Hepatic stellate cell (primary cell): ENCODE measurements at places on chromosomes 12 and 14.

- DNase-seq = no peak
These were observed 80.9 kb downstream of the SLC4A8 start for GRCh38 chr12:51505360-51506105.

GRCh38 chr12:3537719-3538465, 46.9 kb downstream of the PRMT8 start:
- no peak for DNase-seq

DNA sequence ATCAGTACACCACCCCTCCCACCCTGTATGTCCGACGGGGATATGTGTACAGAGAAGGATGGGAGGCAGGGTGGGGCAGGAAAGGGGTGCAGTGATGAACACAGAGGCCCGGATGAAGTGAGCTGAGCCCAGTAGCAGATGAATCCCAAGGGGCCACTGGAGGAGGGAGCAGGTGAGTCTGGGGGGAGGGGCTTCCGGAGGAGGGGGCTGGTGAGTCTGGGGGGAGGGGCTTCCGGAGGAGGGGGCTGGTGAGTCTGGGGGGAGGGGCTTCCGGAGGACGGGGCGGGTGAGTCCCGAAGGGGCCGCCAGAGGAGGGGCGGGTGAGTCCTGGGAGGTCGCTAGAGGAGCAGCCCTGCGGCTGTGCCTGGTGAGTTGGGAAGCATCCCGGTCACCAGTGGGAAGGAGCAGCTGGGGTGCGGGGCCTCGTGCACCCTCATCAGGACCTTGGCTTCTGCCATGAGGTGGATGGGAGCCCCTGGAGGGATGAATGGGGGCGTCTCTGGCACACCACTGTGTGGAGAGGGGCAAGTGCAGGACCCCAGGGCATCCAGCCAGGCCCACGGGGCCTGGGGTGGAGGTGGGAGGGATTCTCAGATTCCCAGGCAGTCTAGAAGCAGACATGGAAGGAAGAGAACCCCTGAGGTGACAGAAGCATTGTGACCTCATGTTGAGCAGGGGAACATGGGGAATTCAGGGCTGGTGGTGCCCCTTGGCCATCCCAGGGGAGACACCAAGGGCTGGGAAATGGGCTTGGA, 14.0 kb downstream of the BEGAIN start:
- no peak for DNase-seq

GRCh38 chr12:41904041-41904440, 240.6 kb downstream of the GXYLT1 start:
- DNase-seq = no peak

DNA sequence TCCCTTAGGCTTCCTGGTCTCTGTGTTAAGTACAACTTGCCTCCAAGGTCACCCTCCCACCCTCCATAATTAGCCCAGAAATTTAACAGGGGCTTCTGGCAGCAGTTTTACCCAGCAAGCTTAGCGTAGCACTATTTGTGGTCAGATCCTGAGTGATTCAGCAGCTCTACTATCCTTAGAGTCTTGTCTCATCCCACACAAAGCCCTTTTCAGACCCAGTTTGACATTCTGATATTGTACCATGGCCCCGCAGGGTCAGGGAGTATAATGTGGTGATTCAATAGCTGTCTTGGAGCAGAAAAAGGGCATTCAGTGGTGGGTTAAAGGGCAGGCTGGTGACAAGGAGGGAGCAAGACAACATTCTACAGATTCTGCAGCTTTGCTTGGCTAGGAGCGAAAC, 153.8 kb upstream of the DDHD1 start:
- DNase-seq = peak; percentile 9

GRCh38 chr14:56660677-56661389, 81.2 kb downstream of the TMEM260 start:
- DNase-seq = no peak

DNA sequence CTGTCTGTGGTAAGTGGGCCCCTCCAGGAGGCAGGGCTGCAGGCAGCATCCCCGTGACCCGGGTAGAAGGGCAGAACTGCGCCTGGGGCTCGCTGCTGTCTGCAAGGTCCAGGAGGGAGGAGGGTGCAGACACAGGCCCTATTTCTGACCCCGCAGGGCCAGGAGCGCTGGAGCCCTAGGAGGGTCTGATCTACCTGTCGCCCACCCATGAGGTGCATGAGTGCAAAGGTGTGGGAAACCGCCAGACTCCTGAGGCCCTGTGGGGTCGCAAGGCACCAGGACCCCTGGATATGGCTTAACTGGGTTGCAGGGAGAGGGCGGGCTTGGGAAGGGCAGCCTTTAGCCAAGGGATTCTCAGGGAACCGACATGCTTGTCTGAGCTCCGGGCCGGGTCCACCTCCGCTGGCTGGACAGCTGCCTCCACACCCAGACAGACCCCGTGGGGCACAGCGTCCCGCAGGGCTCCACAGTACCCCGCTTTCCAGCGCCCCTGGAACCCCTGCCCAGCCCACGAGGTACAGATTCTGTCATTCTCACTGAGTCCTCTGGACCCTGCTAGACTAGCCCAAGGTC, 72.9 kb upstream of the TSPAN11 start:
- DNase-seq = no peak

DNA sequence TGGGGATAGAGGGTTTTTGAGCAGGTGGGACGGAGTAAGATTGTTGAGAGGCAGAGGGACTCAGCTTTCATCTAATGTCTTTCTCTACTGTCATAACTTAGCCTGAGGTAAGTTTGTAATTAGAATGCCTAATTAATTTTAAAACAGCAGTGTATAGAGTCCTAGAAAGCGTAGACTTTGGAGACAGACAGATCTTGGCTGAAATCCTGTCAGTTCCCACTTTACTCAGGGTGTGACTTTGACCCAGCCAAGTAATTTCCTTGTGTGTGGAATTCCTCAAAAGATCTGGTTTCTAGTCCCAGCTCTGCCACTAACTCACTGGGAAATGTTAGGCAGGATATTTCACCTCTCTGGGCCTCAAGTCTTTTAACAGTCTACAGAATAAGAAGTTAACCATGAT, 74.3 kb downstream of the SLC25A21 start:
- DNase-seq = no peak

GRCh38 chr14:105152794-105153241, 15.8 kb downstream of the JAG2 start:
- no peak for DNase-seq

DNA sequence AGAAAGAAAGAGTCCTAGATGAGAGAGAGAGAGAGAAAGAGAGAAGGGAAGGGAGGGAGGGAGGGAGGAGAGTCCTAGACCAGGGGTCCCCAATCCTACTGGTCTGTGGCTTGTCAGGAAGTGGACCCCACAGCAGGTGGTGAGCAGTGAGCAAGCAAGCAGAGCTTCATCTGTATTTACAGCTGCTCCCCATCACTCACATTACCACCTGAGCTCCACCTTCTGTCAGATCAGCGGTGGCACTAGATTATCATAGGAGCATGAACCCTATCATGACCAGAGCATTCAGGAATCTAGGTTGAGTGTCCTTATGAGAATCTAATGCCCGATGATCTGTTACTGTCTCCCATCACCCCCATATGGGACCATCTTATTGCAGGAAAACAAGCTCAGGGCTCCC, 39.2 kb upstream of the AMN1 start:
- DNase-seq = no peak

DNA sequence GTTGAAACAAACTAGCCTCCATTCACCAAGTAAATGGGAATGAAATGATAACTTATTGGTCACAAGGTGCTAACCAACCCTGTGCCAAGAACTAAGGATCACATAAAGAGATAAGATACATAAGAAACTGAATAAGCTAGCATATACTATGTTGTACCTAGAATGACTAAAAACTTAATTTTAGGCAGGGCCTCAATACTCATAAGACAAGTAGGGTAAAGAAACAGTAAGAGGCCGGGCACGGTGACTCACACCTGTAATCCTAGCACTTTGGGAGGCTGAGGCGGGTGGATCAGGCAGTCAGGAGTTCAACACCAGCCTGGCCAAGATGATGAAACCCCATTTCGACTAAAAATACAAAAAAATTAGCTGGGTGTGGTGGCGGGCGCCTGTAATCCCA, 17.7 kb downstream of the GDF11 start:
- no peak for DNase-seq

DNA sequence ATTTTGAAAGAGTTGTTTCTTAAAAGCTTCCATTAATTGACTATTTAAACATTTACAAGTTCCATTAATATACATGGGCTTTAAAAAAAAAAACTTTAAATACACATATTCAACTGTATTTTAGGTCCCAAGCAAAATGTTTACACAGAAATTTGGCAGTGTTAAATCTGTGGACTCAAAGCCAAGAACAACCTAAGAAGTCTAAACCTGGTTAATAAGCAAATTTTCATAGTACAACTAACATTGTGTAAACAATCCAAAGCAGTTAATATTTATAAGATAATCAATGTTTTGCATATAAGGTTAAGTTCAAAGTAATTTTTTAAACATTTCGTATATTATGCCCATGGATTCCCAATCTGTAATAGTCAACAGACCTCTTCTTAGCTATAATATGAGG, 77.0 kb downstream of the EPS8 start:
- DNase-seq = no peak

GRCh38 chr12:98735821-98736220, 90.7 kb downstream of the APAF1 start:
- no peak for DNase-seq

GRCh38 chr12:92468358-92469020, 234.3 kb upstream of the PLEKHG7 start:
- no peak for DNase-seq

- DNase-seq = no peak
These were observed 2.5 kb upstream of the PPP2R5C start for GRCh38 chr14:101758913-101759593.

DNA sequence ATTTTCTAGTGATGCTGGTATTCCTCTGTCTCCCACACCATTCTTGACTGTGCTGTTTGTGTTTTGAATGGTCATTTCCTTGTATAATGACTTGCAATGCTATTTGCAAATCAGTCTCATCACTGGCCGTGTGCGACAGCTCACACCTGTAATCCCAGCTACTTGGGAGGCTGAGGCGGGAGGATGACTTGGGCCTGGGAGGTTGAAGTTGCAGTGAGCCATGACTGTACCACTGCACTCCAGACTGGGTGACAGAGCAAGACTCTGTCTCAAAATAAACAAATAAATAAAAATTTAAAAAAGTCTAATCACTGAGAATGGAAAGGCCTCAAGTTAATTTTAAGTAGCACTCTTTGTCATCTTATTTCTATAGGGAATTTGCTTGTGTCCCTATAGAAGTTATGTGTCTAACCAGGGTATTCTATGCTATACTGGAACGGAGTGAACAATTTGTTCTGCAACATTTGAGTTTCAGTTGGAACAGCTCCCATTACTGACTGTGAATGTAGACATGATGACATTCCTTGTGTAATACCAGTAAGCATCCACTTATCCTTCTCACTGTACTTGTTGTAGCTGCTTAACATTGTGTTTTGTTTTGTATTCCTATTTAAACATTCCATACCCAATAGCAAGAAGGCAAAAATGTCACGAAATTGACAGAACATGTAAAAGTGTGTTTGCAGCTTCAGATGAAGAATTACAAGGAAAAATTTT, 126.3 kb downstream of the MGST1 start:
- peak; percentile 1 for DNase-seq

DNA sequence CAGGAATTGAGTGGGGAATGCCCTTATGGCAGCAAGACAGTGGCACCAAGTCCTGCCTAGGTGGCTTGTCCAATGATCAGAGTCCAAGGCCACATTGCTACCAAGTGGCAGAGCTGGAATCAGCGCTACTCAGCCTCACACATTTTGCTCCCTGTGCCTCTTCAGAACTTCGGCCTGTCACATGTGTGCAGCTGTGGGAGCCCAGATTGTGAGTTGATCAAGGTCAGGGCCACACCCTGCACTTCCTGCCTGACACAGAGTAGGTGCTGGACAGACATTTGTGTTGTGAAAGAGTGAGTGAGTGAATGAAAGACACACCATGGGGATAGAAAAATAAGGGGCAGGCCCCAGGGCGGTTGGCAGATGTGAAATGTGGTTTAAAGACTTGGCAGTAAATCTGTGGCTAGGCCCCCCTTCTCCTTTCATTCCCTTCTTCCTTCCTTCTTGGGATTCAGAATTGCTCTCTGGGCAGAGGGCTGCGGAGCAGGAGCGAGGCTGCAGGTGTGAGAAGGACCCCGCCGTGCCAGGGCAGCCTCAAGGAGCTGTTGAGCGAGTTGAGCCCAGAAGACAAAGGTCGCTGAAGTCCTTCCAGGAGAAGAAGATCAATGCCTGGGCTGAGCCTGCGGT, 83.5 kb downstream of the SLC25A47 start:
- DNase-seq = no peak

GRCh38 chr12:26978801-26979200, 35.4 kb downstream of the TM7SF3 start:
- no peak for DNase-seq

GRCh38 chr12:132584429-132584828, 26.0 kb downstream of the LRCOL1 start:
- no peak for DNase-seq

- DNase-seq = no peak
These were observed 19.2 kb downstream of the CLIP1 start for GRCh38 chr12:122403115-122403770.

- no peak for DNase-seq
These were observed 20.8 kb downstream of the SH2B3 start for GRCh38 chr12:111426344-111427185.

GRCh38 chr12:113781415-113782198, 184.5 kb downstream of the RBM19 start:
- peak; percentile 41 for DNase-seq

- DNase-seq = peak; percentile 45
These were observed 795 bp downstream of the STAT6 start for GRCh38 chr12:57110104-57111030.

DNA sequence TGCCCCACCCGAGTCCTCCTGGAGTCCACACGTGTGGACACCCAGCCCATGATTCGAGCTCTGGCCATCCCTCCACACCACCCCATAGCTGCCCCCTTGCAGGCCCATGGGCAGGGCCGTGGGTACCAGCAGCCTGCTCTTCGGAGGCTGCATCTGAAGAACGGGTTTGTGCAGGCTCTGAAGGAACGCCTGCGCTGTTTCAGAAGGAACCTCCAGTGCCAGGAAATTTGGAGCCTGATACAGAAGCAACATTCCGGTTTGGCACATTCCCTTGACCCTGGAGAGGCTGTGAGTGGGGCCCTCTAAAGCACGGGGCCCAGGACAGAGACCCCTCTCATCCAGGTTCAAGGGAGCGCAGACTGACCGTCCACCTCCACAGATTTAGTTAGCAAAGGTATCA, 57.0 kb downstream of the ZNF664 start:
- DNase-seq = peak; percentile 61

- no peak for DNase-seq
These were observed 72.2 kb downstream of the TMEM132C start for GRCh38 chr12:128339126-128339520.
